ENCODE measurements at places on chromosomes 7 and 10.

- DNase-seq: peak; percentile 51
These were observed 745 bp upstream of the ORAI2 start for GRCh38 chr7:102432442-102433218.

DNA sequence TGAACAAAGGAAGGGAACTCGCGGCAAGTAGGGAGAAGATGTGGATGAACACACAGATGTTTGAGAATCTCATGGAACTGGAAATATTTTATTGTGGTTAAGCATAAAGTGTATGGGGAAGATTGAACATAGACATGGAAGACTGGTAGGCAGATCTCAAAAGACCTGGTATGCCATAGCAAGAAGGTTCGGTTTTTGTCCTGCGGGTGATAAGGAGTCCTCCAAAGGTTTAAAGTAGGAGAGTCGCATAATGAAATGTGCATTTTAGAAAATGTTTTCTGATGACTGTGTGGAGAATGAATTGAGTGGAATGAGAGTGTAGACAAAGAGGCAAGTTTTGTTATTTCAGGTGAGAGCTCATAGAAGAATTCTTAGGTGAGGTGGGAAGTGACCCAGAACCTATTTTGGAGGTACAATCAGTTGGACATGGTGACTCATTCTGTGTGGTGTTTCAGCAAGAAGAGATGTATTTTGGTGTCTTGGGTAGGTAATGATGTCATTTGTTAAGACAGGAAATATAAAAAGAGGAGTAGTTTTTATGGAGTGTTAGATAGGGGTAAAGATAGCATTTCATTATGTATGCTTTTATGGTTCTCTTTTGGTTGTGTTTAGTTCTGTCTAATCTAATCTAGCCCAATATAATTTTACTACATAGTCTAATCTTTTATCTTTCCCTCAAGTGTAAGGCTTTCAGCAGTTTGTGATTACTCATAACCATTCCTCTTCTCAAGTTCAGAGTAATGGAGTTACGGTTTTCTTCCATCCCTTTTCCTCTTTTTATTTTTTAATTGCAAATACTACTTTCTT, 239.2 kb downstream of the EXOC4 start:
- DNase-seq: no peak

- no peak for DNase-seq
These were observed 274.0 kb downstream of the DGKB start for GRCh38 chr7:14628516-14628915.

DNA sequence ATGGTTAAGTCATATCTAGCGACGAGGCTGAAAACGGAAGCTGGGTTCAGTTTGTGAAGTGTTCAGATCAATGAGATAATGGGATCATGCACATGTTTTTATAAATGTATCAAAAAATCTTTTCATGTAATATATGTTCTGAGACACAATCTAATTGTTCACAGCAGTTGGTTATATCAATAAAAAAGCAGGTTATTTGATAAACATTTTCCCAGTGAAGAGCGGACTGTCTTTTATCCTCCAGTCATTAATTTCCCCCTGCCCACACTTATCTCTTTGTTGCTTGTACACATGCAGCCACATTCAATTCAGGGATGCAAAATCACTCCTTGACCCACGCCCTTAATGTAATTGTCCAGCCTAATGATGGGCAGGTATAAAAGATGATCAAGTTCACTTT, 563.1 kb downstream of the INHBA start:
- no peak for DNase-seq

GRCh38 chr10:116627386-116627933, 6.7 kb downstream of the PNLIPRP2 start:
- DNase-seq: peak; percentile 55

- no peak for DNase-seq
These were observed 5.4 kb downstream of the VWC2 start for GRCh38 chr7:49778731-49779270.

- DNase-seq: no peak
These were observed 253.2 kb downstream of the BMPER start for GRCh38 chr7:34158368-34159153.

DNA sequence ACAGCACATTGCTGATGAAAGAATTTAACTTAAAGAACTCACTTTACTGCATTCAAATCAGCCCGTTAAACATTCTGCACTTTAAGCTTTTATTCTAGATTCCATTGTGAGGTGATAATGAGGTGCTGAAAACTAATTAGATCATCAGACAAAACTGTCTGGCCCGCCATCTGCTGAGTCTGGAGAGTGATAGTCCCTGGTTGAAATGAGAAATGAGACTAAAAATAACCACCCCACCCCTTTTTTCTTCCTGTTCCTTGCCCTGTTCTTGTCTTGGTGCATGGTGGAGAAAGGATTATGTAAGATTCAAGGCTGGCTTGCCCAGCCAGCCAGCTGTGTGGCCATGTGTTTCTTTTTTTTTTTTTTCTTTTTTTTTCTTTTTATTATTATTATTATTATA, 277.0 kb upstream of the COBL start:
- no peak for DNase-seq

GRCh38 chr7:120060281-120060680, 212.7 kb upstream of the KCND2 start:
- no peak for DNase-seq

GRCh38 chr10:71229726-71230655, 17.6 kb downstream of the UNC5B start:
- DNase-seq: no peak

GRCh38 chr7:42833411-42833810, 78.5 kb downstream of the C7orf25 start:
- no peak for DNase-seq

DNA sequence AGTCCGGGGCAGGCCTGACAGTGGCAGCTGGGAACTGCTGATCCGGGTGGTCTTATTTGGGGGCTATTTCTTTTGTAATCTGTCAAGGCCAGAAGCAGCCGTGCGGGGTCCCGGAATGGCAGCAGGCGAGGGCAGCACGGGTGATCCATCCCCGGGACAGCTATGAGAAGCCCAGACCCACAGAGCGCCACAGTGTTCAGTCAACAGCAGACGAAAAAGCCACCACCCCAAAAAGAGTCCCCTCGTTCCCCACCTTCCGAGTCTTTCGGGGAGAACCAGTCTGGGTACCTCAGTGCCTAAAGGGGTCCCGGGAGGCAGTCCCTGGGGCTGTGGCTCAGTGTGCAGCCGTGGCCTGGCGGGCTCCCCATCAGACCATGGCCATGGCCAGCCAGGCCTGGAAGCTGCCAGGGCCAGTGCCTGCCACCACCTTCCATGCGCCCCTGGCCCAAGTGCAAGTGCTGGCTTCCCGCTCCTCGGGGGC, 125.1 kb upstream of the KCTD7 start:
- no peak for DNase-seq
